Activated naive CD4-positive, alpha-beta T cell (primary cell): ENCODE measurements at places on chromosomes 2 and 18.

- DNase-seq = no peak
Observed at GRCh38 chr18:22309191-22309590, 108.5 kb downstream of the CTAGE1 start.

GRCh38 chr2:134468164-134468563 lies 214.3 kb downstream of the MGAT5 start:
- no peak for DNase-seq

GRCh38 chr18:72160510-72161445 lies 383.4 kb downstream of the CBLN2 start:
- no peak for DNase-seq

GRCh38 chr2:216534809-216535208 lies 36.2 kb downstream of the RPL37A start:
- DNase-seq = no peak

GRCh38 chr18:28459587-28459986 lies 282.7 kb upstream of the CDH2 start:
- no peak for DNase-seq

- no peak for DNase-seq
Observed at GRCh38 chr18:41207706-41208105, 747.3 kb upstream of the PIK3C3 start.

GRCh38 chr2:237558961-237559641 lies 7.3 kb upstream of the PRLH start:
- DNase-seq = no peak

- DNase-seq = no peak
Observed at GRCh38 chr2:119698246-119698645, 19.2 kb downstream of the TMEM177 start.

DNA sequence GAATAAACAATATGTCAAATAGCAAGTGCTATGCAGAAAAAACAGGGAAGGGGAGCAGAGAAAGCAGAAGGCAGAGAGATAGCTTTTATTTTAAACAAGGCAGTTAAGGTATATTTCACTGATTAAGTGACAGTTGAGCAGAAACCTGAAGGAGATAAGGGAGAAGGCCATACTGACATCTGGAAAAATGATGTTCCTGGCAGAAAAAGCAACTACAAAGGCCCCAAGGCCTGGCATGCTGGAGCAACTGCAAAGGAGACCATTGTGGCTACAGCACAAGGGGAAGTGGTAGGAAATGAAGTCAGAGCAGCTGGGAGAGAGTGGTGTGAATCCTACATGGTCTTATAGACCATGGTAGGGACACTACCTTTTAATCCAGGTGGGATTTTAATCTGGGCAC lies 8.9 kb upstream of the PCBP1 start:
- DNase-seq = no peak

GRCh38 chr18:70522183-70522680 lies 233.4 kb downstream of the SOCS6 start:
- DNase-seq = no peak

GRCh38 chr18:75824661-75825060 lies 397.2 kb upstream of the SMIM21 start:
- no peak for DNase-seq

DNA sequence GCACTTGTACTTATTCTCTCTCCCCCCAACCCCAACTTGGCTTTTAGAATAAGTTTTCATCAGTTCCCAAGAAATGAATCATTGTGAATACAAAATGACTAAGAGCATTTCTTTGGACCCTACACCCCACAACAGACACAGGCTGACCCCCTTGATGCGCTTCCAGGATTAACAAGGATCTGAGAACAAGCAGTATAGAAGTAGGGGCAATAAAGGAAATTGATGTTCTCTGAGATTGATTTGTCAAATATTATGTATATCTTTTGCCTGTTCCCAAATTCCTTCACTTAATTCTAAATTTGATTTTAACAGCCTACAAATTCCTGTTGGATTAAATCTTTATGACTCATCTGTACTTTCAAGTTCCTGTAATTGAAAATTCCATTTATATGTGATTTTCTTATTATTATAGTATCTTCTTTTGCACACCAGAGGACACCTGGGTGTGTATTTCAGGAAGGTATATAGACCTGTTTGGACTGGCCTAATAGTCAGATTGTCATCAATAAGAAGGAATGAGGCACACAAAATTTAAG lies 10.2 kb upstream of the PTPN4 start:
- DNase-seq = no peak

GRCh38 chr2:26469092-26469710 lies 8.7 kb downstream of the OTOF start:
- peak; percentile 4 for DNase-seq

DNA sequence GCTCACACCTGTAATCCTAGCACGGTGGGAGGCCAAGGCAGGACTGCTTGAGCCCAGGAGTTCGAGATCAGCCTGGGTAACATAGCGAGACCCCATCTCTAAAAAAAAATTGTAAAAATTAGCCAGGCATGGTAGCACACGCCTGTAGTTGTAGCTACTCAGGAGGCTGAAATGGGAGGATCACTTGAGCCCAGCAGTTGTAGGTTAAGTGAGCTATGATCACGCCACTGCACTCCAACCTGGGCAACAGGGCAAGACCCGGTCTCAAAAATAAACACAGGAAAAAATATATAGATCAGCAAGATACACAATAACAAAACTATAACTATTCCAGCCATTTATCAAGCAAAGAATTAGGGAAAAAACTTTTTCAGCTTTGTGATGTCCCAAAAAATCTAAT lies 3.0 kb downstream of the SF3B1 start:
- DNase-seq = no peak

- DNase-seq = no peak
Observed at GRCh38 chr18:37604032-37604431, 38.4 kb upstream of the CELF4 start.

- DNase-seq = no peak
Observed at GRCh38 chr2:232502911-232503808, 15.5 kb upstream of the ECEL1 start.

DNA sequence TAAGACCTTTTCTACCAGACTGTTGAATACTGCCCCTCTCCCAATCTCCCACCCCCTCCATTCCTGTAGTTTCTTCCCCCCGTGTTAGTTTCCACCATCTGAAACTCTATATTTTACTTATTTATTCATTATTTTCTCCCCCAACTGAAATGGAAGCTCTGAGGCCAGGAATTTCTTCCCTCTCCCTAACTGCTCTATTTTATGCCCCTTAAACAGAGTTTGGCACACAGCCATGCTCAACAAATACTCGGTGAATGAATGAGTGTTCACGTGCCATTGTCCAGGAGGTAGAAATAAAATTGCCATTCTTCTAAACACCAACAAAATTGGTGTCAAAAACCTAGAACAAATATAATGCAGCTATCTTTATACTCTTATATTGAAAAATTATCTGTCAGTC lies 5.6 kb downstream of the ITGB1BP1 start:
- DNase-seq = no peak

- DNase-seq = no peak
Observed at GRCh38 chr18:7383002-7383980, 152.4 kb downstream of the LRRC30 start.

- DNase-seq = no peak
Observed at GRCh38 chr2:208077276-208077675, 47.0 kb downstream of the CRYGD start.

GRCh38 chr18:31045599-31045998 lies 3.1 kb upstream of the DSC3 start:
- DNase-seq = no peak

GRCh38 chr2:240023792-240024191 lies 1.4 kb downstream of the NDUFA10 start:
- no peak for DNase-seq

- no peak for DNase-seq
Observed at GRCh38 chr18:77160515-77160914, 27.9 kb upstream of the MBP start.

DNA sequence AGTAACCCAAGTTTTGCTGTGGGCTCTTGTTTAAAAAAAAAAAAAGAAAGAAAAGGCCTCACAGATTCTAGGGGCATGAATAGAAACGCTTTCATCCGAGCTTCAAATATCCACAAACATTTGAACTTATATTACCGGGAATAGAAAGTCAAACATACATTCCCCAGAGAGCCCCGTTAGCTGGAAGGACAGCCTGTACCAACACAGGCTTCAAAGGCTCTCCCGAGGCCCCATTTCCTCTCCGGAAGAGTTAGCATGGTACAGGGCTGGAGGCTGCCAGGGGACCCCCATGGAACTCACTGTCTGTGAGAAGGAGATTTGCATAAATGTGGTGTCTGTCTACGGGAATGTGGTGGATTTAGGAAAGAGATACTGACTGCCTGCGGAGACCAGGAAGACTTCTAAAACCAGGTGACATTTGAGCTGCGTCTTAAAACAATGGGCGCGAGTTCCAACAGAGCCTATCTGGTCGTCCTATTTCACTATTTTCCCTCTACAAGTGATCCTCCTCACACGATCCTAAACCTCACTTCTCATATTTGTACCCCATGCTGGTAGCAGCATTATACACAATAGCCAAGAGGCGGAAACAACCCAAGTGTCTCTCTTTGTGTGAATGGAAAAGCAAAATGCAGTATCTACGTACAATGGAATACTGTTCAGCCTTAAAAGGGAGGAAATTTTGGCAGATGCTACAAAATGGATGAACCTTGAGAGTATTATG lies 820 bp upstream of the MATN3 start:
- DNase-seq = no peak

DNA sequence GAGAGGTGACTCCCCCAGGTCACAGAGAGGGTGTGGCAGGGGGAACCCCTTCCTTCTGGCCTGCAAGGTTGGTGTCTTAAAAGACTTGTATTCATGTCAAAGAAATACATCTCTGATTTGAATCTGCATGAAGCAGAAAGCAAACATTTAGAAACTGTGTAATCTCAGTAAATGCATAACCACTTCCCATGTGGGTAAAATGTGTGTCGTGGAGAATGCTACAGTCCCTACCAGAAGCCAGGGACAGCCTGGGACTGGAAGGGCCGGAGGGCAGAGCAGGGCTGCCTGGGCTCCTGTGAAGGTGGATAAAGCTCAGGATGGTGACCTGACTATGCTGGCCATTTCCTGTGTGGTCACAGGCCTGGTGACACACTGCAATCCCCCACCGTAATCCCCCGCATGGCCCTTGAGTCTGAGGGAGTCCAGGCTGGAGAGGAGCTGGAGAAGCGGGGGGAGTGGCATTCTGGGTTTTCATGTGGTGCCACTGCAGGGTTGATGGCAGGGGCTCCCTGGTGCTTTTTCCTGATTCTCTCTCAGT lies 102.2 kb downstream of the LRRC30 start:
- no peak for DNase-seq

DNA sequence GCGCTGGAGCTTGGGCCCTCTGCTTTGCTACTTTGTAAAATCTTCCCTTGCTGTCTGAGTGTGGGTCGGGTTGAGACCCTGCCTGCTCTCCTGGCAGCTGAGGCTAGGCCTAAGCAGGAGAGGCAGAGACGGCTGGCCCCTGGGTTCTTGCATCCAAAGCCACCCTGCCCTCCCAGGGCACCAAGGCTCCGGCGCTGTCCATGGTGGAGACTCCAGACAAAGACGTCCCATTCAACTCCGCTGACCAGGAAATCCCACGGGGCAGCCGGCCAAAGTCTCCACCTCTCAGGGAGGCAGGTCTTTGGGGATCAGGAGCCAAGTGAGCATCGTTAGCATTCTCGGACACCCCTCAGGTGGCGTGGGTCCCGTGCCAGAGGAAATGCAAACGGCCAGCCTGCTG lies 2.6 kb upstream of the PRLH start:
- DNase-seq = no peak

- no peak for DNase-seq
Observed at GRCh38 chr2:136932700-136933099, 167.4 kb downstream of the THSD7B start.

GRCh38 chr2:75326645-75327044 lies 127.3 kb upstream of the TACR1 start:
- no peak for DNase-seq

GRCh38 chr18:68114989-68115388 lies 598.5 kb upstream of the DSEL start:
- DNase-seq = no peak

- no peak for DNase-seq
Observed at GRCh38 chr2:82282111-82282882, 1977.7 kb upstream of the LRRTM1 start.

- DNase-seq = no peak
Observed at GRCh38 chr2:96926791-96927190, 56.9 kb upstream of the SEMA4C start.

GRCh38 chr2:130261099-130261498 lies 62.9 kb upstream of the TUBA3E start:
- no peak for DNase-seq

DNA sequence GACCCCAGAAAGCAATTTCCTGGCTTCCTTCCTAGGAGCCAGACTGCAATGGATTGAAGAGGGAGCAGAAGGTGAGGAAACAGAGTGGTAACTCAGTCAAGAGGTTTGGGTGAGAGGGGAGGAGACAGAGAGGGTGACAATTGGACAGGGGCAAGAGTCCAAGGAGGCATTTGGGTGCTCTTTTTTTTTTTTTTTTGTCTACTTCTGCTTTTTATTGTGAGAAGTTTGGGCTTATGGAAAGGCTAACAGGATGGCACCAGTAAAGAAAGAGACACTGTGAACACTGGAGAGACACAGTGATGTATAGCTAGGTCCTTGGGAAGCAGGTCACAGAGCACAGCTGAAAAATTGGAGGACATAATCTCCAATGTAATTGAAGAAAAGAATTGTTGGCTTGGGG lies 25.0 kb downstream of the CYBRD1 start:
- DNase-seq = no peak

DNA sequence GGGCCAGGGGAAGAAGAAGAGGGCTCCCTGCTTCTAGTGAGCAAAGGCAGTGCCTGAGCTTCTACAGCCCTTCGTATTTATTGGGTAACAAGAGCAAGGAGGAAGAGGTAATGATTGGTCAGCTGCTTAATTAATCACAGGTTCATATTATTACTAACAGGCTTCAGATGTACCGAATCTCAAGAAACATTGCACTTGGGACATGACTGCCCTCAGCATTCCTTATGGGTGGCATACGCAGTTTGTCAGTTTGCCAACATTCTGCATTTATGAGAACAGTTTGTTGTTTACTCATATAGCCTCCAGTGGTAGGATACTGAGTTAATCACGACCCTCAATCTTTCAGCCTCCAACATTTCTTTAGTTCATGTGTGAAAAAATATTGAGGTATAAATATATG lies 84.5 kb downstream of the HIBCH start:
- no peak for DNase-seq

GRCh38 chr2:229033816-229034215 lies 237.3 kb downstream of the PID1 start:
- DNase-seq = no peak

DNA sequence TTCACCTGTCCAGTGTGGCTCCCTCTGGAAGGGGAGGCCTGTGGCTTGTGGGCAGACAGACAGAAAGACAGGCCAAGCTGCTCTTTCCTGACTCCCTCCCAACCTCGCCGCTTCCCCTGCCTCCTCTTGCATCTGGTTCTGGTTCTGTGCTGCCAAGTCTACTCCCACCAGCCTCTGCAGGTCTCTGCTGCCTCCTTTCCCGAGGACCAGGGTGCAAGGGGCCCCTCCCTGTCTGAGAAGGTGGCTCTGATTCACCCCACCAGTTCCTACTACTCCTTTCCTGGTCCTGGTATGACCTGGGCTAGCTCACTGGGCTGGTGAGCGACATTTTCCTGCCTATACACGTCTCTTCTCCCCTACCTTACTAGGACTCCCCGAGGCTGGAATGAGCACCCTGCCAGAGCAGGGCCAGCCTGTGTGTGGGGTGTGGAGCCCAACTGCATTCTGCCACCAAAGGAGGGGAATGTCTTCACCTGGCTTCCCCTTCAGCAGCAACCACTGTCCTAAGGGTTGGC lies 238.5 kb downstream of the CELF4 start:
- no peak for DNase-seq

GRCh38 chr2:99819766-99820165 lies 322.6 kb downstream of the AFF3 start:
- DNase-seq = no peak

- no peak for DNase-seq
Observed at GRCh38 chr18:13653746-13654433, 72.5 kb downstream of the FAM210A start.
